HS-5 (cell line): ENCODE measurements at places on chromosomes 2 and 18.

DNA sequence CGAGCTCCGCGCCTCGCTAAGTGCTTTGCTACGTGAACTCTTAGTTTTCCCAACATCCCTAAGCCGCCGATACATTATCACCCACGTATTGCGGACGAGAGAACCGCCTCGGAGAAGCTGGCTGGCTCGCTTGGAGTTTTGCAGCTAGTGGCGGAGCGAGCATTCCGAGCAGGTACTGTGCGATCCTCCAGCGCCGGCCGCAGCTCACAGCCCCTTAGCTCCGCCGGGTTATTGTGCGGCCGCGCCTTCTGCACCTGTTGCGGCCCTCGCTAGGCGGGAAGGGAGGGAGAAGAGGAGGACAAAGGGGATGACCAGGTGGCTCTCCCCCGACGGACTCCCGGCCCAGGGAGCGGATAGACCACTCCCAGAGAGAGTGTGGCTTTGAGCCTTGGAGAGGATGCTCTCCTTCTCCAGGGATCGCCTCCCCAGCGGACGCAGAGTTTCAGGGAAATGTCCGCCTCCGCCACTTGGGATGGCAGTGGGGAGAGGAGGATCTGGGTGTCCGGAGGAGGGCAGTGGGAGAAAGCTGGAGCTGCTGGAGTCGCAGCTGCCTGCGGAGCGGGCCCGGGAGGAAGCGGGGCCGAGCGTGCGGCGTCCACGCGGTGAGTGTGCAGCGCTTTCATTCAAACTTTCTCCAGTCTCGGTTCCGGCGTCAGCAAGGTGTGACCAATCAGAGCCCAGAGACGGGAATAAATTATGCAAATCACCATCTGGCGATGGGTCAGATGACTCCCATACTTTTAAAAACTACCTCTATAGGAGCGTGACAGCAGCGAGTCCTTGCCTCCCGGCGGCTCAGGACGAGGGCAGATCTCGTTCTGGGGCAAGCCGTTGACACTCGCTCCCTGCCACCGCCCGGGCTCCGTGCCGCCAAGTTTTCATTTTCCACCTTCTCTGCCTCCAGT is at the start of gene LIPG:
Gene LIPG (plus strand): TSS at position 769 of the 905 bp plus-strand sequence. CDS start 252 bp downstream, outside the sequence.
- DNase-seq, result no peak

GRCh38 chr2:62486439-62486765 is 19.6 kb downstream of the TMEM17 start:
- DNase-seq, result no peak

GRCh38 chr2:7819850-7820249 is 862.0 kb upstream of the ID2 start:
- no peak for DNase-seq

DNA sequence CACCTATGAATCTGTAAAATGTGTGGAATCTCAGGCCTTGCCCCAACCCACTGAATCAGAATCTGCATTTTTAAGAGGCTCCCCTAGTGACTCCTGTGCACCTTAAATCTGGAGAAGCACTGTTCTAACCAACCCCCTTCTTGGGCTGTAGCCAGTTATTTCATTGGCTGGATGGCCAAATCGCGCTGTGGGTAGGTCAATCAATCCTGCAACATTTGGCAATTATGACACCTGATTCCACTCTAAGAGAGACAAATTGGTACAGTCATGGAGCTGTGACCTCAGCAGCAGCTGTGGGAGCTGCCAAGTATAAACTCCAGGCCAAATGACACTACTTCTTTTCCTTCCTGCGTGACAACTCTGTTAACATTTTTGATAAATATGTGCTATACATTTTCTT is 208.7 kb downstream of the CLIP4 start:
- DNase-seq, result no peak

- no peak for DNase-seq
Observed at GRCh38 chr18:9835825-9836224, 49.9 kb upstream of the TXNDC2 start.

GRCh38 chr2:80670763-80671162 is 366.2 kb upstream of the LRRTM1 start:
- DNase-seq, result no peak

DNA sequence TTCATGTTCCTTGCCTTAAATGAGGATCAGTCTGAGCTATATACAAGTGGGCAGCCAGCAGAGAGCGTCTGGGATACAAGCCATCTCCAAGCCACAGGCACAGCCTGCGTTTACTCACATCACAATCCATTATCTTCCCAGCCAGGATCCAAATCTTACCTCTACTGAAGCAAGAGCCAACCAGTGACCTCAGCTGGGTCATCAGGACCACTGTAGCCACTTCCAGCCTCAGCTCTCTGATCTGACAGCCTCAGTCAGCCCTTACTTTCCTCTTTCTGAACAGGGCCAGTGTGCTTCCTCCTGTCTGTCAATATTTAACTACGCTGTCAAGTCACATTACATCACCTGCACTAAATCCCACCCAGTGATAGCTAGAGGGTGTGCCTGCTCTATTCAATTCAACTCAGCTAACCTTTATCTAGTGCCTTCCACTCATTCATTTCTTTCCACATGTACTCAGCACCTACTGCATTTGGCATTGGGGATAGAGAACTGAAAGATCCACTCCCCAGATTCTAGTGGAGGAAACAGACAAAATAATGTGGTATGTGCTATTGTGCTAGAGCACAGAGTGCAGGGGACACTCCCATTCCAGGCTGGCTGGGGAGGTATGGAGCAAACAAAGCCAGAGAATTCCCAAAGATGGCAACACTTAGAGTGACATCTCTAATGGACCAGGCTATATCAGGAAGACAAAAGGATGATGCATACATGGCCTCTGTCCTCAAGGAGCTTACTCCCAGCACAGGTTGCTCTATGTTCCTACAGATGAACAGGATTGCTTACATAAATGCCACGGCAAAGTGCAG is 146.5 kb downstream of the NCKAP5 start:
- DNase-seq, result no peak

DNA sequence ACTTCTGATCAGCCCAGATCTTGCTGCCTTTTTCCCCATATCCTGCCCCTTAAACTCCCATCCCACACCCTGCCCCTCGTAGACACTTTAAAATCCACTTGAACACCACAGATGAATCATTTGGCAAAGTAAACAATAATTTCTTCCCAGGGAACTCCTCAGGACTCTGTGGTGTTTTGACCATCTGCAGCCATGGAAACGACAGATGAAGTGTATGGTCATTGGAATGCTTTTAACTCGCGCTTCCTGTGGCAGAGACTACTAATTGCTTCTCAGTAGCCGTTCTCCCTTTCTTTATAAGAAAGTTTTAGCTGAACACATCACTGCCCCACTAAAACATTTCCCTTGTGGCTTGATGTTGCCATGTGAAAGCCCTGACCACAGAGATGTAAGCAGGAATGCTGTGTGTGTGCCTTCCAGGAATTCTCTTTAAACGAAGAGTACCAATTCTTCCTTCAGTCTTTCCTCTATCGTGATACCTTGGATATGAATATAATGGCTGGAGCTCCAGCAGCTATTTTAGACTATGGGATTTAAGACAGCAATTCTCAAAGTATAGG is 92.7 kb upstream of the PARD3B start:
- DNase-seq, result peak; percentile 98

GRCh38 chr2:170073288-170073687 is 104.7 kb upstream of the MYO3B start:
- DNase-seq, result peak; percentile 6

GRCh38 chr2:168529054-168529833 is 73.2 kb downstream of the CERS6 start:
- no peak for DNase-seq

- no peak for DNase-seq
Observed at GRCh38 chr2:239679755-239680154, 278.9 kb upstream of the HDAC4 start.

DNA sequence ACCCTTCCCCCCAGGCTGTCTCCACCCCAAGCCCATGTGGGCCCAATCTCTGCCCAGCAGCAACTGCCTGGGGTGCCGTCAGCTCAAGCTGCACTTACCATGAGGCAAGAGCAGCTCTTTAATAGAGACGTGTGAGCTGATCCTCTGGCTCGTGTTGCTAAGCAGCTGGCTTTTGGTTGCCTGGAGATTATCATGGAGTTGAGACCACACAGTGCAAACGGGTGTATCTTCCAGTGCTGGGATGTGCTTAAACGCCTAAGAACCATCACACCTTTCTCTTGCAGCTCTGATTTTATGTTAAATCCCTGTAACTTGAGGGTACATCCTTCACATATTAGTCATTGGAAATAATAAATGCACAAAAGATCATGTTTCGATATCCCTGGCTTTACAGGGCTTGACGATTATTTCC is 271.1 kb downstream of the PRKCE start:
- DNase-seq, result no peak

DNA sequence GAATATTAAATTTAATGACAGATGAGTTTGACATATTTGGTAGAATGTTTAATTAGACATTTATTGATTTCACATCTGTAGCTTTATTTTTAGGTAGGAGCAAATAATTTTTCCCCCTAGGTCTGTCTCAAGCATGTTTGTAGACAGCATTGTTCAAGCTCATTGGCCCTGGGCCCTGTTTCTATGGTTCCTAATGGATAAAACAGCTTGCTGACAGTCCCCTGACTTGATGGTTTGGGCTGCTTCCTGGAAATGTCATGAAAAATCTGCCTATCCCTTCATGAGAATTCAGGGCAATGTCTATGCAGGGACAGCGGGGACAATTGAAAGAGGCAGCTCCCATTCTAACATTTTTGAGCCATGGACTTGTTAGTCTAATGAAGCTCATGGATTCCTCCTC is 14.6 kb upstream of the MEP1B start:
- no peak for DNase-seq

DNA sequence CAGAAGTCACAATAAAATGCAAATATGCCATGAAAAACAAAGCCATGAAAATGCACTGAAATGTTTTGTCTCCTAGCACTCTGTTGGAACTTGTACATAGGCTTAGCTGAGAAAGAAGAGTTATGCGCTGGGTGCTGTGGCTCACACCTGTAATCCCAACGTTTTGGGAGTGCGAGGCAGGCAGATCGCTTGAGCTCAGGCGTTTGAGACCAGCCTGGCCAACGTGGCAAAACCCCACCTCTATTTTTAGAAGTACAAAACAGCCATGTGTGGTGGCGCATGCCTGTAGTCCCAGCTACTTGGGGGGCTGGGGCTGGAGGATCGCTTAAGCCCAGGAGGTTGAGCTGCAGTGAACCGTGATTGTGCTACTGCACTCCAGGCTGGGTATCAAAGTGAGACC is 39.9 kb downstream of the IRS1 start:
- DNase-seq, result no peak

DNA sequence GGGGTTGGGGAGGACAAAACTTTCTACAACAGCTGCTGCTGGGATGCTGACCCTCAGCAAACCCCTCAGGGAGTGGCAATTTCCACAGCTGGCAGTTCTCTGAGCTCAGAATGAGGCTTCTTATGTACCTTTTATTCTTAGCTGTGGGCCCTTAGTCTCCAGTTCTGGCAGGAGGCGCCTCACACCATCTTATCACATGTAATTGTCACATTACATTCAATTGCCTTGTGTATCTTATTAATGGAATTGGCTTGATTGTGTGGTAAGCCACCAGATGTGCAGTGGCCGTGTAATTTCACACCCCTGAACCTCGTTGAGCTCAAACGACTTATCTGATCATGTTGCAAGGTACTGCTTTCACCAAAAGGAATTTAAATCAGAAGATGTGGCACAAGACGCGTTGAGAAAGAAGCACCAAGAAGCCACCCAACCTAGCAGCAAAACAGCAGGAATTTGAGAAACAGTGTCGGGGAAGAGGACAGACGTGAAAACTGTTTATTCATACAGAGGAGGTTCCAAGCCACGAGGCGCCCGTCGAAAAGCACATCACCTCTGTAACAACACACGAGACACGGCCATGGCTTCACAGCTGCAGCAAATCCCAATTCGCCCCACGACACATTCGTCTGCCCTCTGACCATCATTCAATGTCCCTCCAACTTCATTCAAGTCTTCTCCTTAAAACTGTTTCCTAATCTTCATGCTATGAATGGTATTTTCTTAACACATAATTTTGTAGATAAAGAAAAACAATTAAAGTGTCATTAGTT is 53.6 kb upstream of the LPIN2 start:
- no peak for DNase-seq

- DNase-seq, result no peak
Observed at GRCh38 chr18:78856569-78857313, 122.9 kb upstream of the SALL3 start.
